ENCODE measurements at places on chromosomes 4 and X.
A peak's percentile ranks its signal among the peaks of the same experiment; 100 is the strongest.

DNA sequence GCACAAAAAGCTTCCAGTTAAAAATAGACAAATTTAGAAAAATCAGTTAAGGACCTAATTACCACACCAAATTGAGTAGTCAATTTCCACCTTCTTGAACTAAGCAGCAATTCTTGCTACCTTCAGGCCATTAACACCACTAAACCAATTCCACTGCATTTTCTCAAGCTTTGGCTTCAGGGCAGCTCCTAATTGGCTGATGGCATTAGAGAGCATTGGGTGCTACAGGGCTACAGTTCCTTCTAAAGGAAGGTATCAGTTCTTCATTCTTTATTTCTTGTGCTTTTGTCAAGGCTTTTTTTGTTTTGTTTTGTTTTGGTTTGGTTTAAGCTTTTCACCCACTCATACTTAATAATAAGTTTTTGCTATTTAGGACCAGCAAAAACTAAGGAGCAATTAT is 90.2 kb upstream of the FAM241A start:
- DNase-seq: no peak

DNA sequence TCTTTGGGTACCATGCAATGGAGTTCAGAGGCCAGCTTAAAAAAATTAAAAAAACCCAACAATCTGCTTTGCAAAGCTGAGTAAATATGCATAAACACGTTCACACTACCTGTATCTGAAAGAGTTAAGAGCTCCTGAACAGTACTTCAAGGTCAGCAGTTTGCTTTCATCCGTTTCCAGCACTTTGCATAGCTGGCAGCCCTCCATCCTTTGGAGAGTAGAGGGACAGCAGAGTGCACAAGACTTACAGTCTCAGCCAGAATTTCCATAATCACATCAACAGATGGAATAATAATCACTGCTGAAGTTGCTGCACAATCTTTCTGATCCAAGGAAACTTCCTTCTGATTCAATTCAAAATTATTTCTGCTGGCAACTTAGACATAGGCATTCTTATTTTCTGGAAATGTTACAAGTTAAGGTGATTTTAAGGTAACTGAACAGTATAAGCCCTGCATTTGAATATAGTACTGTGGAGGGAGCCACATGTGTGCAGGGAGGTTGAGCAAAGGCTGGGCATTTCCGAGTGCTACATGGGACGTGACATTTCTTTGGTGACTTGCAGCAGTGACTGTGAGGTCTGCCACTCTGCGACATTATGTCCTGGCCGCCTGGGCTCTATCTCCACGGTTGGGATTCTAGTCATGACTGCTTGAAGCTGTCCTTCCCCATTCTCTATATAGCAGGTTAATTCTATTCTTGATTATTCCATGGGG is 73.5 kb upstream of the EMCN start:
- no peak for DNase-seq

- no peak for DNase-seq
Measured at GRCh38 chr4:55547918-55548317, 1.2 kb upstream of the CLOCK start.

DNA sequence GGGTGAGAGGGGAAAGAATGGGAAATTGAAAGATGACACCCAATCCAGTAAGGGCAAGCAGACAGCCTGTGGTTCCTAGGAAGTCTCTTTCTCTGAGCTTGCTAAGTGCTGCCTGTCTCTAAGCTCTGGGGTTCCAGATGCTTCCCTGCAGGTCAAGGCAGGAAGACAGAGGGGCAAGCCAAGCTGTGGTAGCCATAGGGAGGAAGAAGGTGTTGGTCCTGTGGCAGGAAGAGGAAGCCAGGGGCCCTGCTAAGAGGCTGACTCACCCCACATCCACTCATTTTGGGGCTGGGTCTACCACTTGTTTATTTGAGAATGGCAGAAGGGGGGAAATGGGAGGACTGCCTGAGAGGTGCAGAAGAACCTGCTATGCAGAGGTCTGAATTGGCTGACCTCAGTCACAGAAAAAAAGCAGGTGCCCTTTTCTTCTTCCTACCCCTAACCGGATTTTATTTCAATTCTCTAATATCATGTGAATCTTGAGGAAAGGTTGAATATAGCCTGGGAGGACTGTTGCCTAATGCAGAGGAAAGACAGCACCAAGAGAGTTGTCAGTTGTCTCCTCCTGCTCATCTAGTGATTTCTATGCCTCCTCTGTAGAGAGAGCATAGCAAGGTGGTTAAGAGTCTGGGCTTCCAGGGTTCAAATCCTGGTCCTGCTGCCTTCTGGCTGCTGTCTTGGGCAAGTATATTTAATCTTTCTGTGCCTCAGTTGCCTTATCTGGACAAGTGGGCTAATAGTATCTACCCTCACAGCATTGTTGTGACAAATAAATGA is 27.4 kb downstream of the HOPX start:
- no peak for DNase-seq

DNA sequence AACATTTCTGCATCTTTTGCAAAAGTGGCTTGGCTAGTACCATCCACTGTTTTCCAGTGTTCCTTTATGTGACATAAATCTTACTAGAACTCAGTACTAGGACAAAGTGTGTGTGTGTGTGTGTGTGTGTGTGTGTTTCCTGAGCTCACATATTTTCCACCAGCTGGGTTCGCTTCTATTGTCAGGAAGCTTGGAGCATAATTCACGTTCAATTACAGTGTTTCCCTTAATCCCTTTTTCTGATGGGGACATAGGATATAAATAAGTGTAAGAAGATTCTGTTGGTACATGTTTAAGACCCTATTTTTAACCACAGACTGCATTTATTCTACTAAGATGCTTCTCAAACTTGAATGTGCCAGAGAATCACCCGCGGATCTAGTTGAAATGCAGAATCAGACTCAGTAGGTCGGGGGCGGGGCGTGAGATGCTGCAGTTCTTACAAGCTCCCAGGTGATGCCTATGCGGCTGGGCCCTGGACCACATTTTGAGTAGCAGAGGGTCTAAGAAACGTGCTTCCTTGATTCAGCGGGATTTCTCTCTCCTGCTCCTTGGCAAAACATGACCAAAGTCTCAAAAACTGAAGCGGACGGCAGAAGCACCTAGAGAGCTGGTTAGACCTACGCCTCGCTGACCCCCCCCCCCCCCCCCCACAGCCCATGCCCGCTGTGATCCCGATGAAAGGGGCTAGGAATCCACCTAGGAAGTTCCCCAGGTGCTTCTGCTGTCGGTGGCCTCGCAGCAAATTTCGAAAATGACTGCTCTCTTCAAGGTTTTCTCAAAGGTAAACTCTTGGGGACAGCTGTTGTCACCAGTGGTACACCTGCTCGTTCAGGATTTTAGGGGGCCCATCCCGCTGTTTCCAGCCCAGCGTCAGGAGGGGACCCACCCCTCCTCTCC is 797 bp downstream of the CD99L2 start:
- DNase-seq: no peak

DNA sequence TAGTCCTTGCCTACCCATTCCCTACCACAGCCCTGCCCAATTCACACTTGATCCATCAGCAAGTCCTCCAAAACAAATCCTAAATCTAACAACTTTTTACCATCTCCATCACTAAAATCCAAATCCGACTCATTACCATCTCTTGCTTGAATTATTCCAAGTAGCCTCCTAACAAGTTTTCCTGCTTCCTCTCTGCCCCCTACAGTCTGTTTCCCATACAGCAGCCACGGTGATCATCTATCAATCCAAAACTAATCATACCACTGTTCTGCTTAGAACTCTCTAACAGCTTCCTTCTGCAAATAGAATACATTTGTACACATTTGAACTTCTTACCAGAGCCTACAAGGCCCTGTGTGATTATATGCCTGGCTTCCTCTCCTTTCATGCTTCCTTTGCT is 133.0 kb downstream of the SHROOM4 start:
- no peak for DNase-seq

- peak; percentile 4 for DNase-seq
Measured at GRCh38 chrX:103215425-103215991, 600 bp downstream of the BEX4 start.

DNA sequence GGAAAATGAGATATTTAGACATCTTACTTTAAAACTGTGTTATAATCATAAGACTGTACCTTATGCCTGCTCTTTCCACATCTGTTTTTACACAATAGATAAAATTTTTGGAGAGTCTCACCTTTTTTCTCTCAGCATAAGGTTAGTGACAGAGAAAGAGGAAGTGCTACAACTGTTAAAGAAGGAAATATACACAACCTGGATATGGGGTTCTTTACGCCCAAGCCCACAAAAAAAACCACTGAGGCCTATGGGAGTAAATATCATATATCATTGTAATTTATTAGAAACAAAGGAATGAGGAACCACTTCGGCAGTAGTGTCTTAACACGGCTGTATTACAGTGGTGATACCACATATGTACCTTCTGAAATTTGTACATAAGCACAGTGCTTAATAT is 265.9 kb upstream of the GK2 start:
- no peak for DNase-seq

DNA sequence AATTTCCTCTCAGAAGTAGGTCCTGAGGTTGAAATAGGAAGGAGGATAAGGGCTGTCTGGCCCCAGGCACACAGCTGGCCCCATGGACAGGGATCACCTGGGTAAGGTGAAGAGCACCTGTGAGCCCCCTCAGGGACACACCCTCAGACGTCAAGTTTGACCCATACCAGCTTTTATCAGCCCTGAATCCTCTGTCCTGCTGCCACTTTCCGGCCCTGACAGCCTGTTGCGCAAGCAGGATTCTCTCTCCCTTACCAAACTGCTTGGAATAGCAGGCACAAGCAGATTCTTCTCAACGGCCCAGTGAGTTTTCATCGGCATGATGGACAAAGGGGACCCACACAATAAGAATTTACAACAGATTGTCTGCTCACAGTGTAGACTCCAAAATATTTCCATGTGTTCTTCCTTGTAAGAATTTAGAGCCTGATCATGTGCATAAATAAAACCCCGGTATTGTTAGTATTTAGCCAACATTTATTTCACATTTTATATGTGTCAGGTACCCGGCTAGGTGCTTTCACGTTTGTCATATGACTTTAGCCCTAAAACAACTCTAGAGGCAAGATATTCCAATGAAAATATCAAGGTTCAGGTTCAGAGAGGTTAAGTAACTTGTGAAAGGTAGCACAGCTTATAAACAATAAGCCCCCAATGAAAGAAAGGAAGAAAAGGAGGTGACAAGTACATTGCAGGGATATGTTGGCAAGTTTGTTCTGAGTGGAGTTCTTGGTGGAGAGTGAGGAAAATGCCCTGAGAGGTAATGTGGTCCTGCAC is 107.2 kb upstream of the KIT start:
- no peak for DNase-seq

DNA sequence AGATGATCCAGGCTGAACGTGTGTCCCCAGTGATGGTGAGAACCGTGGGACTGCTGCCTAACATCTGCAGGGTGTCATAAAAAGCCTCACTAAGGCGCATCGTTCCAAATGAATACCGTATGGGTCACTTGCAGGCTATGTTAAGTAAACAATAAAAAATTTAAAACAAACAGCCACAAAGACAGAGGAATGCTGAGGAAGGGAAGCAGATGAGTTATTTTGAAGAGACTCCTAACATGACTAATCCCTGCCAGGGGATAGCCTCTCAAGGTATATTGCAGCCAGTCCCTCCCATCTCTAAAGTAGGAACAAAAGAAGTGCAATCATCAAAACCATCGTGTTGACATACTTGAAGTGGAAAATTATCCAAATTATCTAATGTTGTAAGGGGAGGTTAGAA is 83.8 kb downstream of the UNC5C start:
- DNase-seq: no peak

GRCh38 chr4:65960751-65961150 is 290.5 kb upstream of the EPHA5 start:
- DNase-seq: no peak

DNA sequence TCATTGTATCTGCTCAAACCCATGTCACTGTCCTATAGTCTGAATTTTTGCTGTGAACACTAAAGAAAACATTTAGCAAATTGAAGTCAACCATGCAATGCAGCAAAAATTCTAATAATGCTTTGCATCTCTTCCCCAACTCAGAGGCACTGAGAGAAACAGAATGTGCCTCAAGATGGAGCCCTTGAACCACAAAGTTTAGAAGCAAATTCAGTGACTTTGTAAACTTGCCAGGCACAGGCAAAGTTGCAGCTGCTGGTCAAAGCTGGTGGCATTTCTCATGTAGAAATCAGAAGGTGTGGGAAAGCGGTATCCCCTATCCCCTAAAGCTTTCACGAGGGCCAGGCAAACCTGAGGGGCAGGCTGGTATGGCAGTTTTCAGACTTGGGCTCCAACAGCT is 121.7 kb upstream of the DIPK2B start:
- DNase-seq: no peak

- DNase-seq: no peak
Measured at GRCh38 chr4:140019619-140020347, 134.2 kb downstream of the MAML3 start.

GRCh38 chr4:146401274-146401673 is 120.5 kb downstream of the SLC10A7 start:
- DNase-seq: no peak

- DNase-seq: no peak
Measured at GRCh38 chr4:47662975-47663374, 174.9 kb downstream of the CORIN start.

GRCh38 chr4:5927116-5927515 is 34.2 kb upstream of the CRMP1 start:
- DNase-seq: no peak

- DNase-seq: no peak
Measured at GRCh38 chr4:105632599-105632998, 75.9 kb downstream of the INTS12 start.

DNA sequence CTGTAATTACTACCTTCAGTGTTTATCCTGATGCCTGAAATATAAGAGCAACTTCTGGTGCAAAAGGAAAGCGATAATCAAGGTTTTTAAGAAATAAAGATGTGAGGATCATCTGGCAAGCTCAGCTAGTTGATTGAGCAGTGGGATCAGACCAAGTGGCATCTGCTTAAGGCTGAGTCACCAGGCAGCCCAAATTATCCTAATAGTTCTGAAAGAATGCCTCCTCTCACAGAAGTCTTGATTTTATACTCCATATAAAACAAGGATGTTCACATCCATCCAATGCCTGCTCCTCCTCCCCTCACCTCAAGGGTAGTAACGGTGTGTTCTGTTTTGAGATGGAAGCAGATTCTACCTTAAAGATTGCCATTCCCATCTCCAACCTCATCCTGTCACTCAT is 134.5 kb upstream of the RASGEF1B start:
- no peak for DNase-seq

GRCh38 chr4:40586729-40587128 is 42.9 kb downstream of the RBM47 start:
- DNase-seq: no peak

- DNase-seq: no peak
Measured at GRCh38 chr4:7725951-7726350, 213.7 kb downstream of the AFAP1 start.

GRCh38 chr4:91746551-91746950 is 557.2 kb upstream of the GRID2 start:
- no peak for DNase-seq

DNA sequence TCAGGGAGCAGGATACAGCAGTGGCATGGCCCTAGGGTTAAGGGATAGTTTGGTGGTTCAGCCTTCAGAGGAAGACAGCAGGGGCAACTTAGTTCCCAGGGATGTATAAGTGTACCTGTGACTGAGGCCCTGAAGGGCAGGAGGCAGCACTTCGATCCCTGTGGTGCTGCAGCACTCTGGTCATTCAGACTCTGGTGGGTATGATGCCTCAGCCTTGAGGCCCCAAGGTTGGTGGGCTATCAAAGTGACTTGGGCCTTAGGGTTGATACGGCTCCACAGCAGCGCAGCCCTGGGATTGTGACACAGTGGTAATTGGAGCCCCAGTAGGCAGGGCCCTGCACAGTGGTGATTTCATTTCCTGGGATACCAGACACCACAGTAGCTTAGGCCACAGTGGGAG is 1703.1 kb downstream of the PCDH7 start:
- no peak for DNase-seq

GRCh38 chr4:133147286-133147821 is 1.7 kb upstream of the PCDH10 start:
- no peak for DNase-seq

- no peak for DNase-seq
Measured at GRCh38 chrX:40938423-40938822, 146.8 kb upstream of the USP9X start.
